ENCODE measurements at places on chromosomes 11 and 22.

DNA sequence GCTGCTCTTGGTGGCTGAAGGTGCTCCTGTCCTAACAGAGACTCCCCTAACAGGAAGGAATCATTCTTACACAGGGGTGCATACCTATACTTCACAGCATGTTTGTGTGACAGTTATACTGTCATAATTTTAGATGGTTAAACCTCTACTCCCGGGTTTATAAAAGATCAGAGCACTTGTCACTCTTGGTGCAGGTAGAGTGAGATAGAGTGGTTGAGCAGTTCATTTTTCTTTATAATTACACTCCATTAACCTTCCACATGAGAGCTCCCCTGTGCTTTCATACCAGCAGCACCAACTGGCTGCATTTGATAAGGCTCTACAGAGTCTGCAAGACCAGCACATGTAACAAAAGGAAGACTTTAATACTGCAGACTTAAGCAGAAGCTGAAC is 72.9 kb downstream of the LARGE2 start:
- DNase-seq, result peak; percentile 91

DNA sequence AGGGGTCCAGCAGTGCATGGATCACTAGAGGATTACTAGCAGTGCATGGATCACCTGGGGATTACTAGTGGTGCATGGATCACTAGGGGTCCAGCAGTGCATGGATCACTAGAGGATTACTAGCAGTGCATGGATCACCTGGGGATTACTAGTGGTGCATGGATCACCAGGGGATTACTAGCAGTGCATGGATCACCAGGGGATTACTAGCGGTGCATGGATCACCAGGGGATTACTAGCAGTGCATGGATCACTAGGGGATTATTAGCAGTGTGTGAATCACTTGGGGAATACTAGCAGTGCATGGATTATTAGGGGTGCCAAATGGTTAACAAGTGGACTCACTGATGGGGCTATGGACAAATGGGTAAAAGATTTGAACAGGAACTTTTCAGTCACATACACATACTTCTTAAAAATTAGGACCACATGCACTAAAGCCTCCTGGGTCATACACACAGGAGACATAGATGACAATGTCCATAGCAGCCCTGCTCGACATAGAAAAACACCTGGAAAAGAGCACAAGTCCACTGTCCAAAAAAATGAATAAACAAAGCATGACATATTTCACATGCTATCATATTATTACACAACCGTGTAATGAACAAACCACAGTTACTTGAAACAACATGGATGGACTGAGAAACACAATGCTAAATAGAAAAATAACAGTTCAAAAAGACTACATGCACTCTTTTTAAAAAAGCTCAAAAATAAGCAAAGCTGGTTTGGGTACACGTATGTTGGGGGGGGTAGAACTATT is 109.8 kb downstream of the CD44 start:
- DNase-seq, result no peak

DNA sequence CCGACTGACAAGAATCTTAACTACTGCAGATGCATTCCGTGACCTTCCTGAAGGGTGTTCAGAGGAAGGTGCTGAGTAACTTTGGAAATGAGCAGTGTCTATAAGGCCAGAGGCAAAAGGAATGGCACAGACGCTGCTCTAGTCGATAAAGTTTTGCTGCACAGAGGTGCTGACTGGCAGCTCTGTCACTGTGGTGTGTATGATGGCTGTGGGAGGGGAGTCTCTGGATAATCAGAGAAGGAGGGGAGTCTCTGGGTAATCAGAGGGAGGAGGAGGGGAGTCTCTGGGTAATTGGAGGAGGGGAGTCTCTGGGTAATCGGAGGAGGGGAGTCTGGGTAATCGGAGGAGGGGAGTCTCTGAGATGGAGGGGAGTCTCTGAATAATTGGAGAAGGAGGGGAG is 18.4 kb downstream of the PTDSS2 start:
- DNase-seq, result no peak

DNA sequence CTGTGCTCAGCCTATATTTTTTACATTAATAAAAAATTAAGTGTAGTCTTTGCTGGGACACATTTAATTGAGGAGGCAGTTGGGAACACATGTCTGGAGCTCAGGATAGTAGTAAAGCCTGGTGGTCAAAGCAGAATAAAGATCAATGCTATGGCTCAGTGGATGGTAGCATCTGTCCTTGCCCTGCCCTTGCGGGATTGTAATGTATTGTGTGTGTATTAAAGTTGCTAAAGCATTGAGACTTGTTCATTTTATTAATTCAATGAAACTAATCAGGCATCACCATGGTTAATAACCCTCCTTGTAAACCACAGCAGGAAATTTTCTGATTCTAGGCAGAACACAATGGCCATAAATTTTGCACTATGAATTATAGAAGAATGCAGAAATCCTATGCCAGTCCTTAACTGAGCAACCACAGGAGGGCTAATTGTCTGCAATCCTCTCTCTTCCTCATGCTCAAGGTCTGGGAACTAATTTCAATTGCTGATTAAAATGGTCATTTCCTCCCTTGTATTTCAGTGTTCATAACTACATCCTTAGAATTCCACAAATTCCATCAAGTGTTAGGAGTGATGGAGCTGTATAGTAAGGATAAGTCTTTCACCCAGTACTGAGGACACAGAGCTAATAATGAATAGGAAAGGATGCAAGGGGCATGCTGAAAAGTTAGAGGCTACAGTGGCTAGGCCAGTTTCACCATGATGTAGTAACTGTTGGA is 403.2 kb upstream of the DDI1 start:
- no peak for DNase-seq

DNA sequence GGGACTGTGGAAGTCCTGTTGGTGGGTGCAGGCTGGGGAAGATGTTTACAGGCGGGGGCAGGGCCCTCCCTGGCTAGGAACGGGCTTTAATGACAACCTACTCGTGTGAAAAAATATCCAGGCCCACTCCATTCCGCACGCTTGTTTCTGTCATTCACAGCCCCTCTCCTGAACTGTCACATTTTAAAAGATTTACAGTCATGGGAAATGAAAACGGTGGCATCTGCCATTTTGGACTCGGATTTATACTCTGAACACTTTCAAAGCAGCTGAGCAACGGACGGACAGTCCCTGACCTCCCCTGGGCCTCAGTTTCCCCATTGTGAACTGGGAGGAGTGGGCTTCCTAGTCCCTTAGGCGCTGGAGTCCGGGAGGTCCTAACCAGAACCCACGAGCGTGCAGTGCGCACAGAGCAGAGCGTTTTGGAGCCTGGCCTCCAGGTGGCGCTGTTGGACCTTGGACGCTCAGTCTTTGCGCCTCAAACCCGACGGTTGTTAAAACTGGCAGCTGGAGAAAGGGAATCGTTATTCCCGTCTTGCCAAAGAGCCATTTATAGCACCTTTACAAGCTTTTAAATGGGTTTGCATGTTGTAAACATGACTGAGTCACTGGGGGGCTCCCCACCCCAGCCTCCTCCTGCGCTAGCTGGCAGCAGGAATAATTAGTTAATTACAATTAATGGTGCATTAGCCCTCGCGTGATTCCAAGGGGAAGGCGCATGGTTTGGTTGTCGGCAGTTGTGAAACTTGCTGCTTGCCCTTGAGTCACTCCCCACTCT is 75.3 kb downstream of the FBLN1 start:
- DNase-seq, result peak; percentile 88

DNA sequence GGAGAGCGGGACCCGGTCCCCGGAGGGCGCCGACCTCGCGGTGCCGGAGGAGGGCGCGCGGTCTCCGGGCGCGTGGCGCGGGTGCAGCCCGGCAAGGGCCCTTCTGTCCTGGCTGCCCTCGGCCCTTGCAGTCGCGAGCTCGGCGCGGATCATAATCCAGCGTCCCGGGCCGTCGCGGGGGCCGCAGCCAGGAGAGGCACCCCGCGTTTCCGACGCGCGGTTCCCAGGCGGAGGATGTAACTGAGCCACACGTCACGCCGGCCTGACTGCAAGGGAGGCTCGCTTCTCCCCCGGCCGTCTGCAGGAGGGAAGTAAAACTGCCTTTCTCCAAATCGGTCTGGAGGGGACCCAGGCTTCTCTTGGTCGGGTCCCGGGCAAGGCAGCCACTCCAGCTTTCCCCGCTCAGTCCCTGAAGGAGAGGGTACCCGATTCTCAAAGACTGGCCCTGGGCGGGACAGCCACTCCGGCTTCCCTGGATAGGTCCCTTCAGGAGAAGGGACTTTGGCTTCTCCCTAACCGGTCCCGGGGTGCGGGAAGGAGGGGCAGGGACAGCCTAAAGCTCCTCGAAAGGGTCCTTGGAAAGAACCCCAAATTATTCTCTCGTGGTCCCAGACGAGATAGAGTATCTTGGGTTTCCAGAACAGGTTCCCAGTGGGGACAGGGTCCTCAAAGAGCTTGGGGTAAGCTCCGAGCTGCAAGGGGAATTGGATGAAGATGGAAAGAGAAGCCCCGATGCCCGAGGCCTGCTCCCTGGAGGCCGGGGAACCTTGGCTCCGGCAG is 836 bp downstream of the SPON1 start:
- DNase-seq, result no peak

- DNase-seq, result no peak
Measured at GRCh38 chr11:104148706-104149105, 15.2 kb downstream of the PDGFD start.

GRCh38 chr11:59416613-59417012 is 9.6 kb downstream of the OR5A2 start:
- DNase-seq, result peak; percentile 70

GRCh38 chr11:18332302-18332701 is 9.9 kb downstream of the GTF2H1 start:
- no peak for DNase-seq

- no peak for DNase-seq
Measured at GRCh38 chr22:49429066-49429465, 398.6 kb downstream of the BRD1 start.

DNA sequence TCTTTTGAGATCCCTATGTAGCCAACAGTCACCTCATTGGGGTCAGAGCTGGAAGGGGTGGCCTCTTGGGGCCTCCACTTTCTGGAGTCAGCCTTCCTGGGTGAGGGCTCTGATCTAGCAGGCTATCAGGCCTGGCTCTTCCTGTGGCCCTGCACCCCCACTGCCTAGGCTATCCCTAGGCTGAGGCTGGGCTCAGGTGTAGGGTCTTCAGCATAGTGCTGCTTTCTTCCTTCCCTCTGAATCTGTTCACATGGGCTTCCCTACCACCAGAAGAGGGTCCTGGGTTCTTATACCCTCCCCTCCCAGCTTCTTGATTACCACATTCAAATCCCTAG is 456 bp upstream of the SPI1 start:
- no peak for DNase-seq

DNA sequence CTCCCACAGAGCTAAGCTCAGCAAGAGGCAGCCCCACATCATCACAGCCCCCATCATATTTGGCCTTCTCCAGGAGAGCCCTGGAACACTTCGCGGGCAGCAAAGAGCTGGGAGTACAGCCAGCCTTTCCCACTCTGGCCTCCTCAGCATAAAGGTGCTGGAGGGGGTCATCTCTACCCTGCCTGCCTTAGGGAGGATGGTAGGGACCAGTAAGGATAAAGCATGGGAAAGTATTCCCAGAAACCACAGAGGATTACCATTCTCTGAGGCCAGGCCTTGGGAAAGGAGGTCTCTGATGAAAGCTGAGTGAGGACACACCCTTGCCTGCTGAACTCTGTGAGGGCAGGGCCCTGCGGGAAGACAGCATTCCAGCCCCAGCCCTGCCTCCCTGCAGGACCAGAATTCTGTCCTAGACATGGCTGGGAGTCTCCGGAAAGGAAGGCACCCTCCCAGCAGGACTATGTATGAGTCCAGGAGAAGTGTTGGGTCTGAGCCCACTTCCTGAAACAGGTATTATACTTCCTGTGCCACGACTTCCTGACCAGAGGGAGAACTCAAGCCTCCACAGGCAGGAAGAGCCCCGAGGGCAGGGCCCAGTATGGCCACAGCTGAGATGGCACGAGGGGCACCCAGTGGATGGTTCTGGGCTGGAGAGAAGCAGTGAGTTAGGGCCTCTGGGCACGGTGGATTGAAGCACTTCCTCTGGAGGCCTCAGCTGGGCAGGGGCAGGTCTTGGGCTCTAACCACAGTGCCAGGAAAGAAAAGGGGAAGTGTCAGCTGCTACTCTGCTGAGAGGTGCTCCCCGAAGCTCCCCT is 12.9 kb upstream of the CASTOR1 start:
- DNase-seq, result peak; percentile 62

DNA sequence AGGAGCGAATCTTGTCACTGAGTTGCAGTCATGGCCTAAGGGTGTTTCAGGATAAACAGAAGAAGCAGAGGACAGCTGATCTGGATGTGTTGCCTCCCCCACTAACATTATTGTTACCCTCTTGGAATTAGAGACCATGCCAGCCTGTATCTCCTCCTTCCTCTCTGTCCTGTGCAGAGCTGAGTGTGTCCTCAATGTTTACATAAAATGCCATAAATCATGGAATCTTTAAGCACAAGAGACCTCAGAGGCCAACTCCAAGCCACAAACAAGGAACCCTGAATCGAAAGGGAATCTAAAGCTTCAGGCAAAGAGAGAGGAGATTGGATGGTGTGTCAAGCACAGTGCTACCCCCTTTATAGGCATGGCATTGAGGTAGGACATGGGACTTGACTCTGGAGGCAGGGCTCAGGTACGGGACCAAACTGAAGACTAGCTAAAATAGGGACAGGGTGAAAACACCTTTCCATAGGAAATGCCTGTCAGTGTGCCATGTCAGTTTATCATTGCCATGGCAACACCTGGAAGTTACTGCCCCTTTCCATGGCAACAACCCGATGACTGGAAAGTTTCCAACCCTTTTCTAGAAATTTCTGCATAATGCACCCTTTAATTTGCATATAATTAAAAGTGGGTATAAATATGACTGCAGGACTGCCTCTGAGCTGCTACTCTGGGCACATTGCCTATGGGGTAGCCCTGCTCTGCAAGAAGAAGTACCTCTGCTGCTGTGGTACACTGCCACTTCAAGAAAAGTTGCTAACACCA is 489.7 kb downstream of the MIAT start:
- DNase-seq, result no peak

- DNase-seq, result no peak
Measured at GRCh38 chr11:108639146-108639545, 25.7 kb upstream of the DDX10 start.

DNA sequence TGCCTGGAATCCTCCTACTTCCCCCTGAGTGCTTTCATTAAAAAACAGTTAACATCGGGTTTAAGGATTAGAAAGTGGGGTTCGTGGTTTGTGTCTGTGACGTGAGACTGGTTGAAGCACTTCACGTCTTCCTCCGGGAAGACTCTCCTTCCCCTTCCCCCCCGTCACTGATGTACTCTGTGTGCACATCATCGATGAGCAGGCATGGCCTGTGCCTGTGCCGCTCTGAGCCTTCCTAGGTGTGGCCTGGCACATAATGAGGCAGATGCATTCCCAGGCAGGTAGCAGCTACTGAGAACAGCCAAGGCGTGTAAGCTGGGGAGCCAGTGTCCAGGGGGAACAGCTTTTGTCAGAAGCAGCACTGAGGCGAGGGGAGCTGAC is 93.8 kb downstream of the BCR start:
- DNase-seq, result no peak

DNA sequence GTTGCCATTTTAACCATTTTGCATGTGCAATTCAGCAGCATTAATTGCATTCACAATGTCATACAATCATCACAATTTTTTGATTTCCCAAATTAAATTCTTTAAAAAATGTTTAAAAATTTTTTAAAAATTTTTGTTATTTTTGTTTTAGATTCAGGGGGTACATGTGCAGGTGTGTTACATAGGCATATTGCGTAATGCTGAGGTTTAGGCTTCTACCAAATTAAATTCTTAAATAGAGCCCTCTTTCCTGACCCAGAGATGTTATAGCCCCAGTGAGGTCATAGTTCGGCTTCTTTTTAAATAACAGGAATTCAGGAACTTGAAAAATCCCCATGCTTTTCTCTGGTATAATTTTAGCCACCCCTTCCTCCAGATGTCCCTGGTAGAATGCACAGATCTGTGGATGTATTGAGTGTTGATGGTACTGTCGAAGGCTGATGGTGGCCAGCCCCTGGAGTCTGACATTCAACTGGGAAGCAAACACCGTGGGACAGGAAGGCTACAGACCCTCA is 11.3 kb upstream of the AMPD3 start:
- no peak for DNase-seq
